ENCODE measurements at places on chromosomes 5 and 9.

GRCh38 chr9:16821344-16821743 is 49.1 kb downstream of the BNC2 start:
- DNase-seq, result no peak

- peak; percentile 6 for DNase-seq
Measured at GRCh38 chr9:2335260-2335659, 286.3 kb upstream of the VLDLR start.

DNA sequence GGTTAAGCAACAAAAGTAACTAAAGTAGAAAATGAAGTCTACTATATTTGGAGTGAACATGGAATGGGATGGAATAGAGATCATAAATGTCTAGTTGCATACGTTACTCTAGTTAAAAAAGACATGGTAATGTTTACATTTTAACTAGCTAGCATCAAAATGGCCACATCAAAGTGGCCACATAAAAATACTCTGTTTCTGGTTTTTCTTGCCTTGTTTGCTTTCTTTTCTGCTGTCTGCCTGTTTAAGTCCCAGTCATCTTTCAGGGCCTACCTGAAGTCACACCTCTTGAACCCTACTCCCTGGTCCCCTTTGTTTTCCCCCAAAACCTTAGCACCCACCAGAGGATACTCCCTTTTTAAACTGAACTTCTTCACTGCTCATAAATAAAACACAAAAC is 6.4 kb upstream of the KIF2A start:
- DNase-seq, result no peak

GRCh38 chr5:135594416-135594960 is 15.7 kb upstream of the CXCL14 start:
- DNase-seq, result no peak

DNA sequence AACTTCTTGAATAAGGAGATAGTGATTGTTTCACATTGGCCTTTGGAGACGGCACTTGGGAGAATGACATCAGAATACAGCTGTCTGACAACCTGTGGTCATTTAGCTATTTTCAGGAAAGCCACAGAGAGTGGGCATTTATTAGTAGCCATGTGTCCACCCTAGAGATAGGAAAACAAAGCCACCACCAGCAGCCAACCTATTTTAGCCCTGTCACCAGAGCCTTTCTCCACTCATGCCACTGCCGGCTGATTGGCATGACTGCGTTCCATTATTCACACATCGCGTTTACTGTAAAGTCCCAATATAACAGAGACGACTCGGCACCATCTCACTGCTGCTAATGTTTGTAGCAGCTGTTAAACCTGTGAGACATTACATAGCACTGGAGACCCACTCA is 330.1 kb downstream of the NDUFS4 start:
- no peak for DNase-seq

DNA sequence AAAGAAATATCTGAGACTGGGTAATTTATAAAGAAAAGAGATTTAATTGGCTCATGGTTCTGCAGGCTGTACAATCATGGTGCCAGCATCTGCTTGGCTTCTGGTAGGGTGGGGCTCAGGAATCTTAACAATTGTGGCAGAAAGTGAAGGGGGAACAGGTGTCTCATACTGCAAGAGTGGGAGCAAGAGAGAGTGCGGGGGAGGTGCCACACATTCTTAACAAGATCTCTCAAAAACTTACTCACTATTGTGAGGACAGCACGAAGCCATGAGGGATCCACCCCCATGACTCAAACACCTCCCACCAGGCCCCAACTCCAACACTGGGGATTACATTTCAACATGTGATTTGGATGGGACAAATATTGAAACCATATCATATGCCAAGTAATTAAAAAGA is 70.1 kb upstream of the PANK3 start:
- no peak for DNase-seq

- DNase-seq, result no peak
Measured at GRCh38 chr9:78707080-78707479, 410.2 kb downstream of the PSAT1 start.

DNA sequence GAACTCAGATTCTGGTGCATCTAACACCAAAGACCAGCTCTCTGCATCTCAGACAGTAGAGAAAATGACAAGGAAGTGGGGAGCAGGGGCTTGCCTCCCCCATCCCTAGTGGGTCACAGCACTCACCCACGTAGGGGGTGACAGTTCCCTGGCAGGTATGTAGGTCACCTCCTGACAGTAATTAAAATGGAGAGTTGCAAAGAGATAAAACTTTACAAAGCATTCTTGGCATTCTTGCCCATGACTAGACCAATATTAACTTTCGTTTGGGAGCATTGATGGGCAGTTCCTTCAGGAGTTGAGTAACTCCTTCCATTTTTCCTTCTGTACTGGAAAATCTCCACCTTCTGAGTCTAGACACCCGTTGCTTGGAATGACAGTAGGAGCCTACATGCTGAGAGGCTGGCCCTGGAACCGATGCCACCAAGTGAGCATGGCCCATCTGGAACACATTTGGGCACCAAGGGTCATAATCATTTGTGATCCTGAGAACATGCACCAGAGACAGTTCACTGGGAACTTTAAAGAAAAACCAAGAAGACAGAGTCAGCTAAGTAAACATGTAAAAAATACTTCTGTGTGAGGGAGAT is 81.5 kb upstream of the MSX2 start:
- DNase-seq, result no peak

DNA sequence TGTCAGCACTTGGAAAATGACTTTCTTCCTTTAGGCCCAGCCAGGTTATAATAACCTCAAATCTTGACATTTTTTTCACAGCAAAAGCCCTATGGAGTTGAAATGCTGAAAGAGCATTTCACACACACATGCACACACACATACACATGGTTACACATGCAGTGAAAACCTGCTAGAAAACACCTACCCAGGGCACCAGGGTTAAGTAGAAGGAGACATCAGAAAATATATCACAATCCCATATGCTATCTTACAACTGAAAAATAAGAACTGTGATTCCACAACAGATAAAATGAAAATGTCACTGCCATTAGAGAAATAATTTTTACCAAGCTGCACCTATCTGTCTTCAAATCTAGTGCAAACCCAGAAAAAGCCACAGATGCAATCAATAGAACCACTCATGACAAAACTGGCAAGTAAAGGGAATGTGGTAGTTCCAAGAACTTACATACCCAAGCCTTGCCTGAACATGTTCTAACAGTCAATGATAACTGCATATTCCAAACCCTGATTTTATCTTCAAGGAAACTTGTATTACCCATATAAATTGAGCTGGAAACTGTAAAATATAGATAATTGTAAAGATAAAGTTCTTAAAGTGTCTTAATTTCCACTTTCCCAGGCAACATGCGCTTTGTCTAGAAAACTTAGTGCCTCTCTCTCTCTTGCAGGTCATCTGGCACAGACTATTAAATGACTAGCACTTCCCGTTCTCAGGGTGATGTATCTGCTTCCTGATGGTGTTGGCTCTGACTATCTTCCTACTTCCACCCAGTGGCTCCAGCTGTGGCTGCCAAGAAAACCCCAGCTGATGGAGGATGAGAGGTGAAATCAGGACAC is 250.2 kb upstream of the PTGER4 start:
- no peak for DNase-seq

DNA sequence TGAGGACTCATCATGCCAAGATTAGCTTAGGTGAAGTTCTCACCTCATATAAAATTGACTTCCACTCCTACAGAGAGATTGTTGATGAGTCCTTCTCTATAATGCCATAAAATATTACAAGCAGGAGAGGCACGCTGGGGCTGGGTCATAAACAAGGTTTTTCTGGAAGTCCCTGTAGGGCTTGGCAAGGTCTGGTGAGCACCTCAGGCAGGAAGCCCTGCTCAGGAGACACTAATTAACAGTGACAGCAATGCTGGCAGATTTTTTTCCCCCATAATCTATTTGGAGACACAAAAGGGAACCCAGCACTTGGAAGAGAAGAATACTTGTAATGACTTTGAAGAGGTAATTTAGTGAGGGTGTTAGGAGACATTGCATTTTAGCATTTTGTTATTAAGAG is 118.7 kb downstream of the DIRAS2 start:
- no peak for DNase-seq

DNA sequence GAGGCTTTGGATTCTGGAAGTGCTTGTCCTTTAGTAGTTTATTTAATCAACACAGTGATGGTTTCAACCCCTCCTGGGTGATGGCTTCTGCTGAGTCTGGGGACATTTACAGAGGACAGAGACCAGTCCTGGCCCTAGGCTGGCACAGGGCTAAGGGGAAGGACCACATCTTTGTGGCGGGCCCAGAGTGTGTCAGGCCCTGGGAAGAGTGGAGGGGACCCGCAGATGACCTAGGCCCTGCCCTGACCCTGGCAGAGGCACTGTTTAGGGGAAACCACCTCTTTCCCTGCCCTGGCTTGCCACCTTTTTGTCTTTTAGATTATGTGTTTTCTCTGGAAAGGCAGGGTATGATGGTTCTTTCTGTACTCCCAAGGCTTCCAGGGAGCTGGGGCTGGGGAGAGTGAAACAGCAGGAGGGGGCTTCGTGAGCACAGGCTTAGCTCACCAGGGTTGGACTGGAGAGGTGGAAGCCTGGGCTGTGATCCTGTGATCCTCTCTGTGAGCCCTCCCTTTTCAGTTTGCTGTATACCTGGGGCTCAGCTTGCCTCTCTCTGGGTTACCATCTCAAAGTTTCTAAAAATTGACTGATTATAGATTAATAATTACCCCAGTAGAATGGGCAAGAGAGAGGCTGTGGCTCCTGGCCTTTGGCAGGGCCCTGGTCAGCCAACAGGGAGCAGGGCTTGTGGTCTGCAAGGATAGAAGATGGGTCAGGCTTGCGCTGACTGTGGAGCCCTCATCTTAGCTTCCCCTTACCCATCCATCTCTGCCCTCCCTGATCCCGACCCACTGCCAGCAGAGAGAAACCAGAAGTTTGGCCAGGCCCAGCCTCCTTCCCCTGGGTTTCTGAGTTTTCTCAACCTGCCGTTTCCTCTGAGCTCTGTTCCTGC is 1.7 kb upstream of the SYNPO start:
- no peak for DNase-seq

DNA sequence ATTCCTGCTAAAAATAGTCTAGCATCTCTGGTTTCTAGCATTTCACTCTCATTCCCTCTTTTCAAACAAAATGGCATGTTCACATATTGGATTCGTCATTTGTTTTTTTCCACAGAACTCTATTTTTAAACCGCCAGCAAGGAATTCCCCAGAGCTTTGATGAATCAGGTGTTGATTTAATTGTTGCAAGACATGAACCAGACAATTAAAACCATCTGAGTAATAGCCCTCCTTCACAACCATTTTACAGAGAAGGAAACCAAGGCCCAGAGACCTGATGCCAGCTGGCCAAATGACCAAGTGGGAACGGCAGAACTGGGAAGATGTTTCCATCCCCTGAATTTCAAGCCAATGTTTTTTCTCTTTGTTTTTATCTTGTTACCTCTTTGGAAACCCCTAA is 167.0 kb downstream of the CAAP1 start:
- DNase-seq, result no peak

- peak; percentile 51 for DNase-seq
Measured at GRCh38 chr5:172769616-172770373, 1.2 kb downstream of the DUSP1 start.

Data from adrenal gland (tissue), 19 donors.